Heart right ventricle (tissue), 16 donors: ENCODE measurements at places on chromosomes 3 and 15. TPM values are rescaled to one million over a fixed set of nuclear protein-coding genes. Genes with fewer than 3 reads are reported as not detected.

DNA sequence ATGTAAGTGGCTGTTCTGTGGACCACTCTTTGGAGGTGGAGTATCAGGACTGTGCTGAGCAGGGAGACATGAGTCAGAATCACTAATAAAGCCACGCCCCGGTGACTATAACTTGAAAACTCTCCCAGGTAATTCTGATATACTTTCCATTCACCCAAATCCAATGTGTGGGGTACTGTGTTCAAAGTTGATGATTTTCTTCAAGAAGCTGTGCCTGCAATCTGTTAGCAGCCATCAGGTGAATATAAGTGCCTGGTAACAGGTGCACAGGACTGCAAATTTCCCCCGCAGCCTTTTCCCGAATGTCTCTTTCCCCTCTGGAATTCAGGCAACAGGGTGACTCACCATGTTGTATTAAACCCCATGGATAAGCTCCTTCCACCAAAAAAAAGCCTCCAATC, 17.0 kb downstream of the MAGI1 start:
- H3K36me3 ChIP-seq = no peaks in the 10 kb centered on the region
- no peaks in the 10 kb centered on the region for H3K27me3 ChIP-seq
- peaks cover 54% of the 10 kb centered on the region for H3K4me1 ChIP-seq
- DNase-seq = no peak

DNA sequence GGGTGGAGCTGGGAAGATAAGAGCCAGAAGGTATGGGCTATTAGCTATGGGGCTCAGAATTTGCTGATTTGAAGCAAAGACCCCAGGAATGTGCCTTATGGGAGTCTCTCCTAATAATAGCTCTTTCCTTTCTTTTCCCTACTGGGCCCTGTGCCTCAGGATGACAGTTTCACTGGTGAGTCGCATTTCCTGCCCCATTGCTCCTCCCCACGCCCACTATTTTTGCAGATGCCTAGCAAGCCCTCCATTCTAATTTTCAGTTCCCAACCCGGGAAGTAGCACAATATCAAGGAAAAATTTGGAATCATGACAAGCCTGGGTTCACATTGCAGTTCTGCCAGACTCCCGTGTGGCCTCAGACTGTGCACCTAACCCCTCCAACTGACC, 583 bp downstream of the IL17RE start:
- H3K36me3 ChIP-seq = no peaks in the 10 kb centered on the region
- H3K4me1 ChIP-seq = peaks cover 16% of the 10 kb centered on the region
- peak overlapping the region; percentile 35 for H3K27ac ChIP-seq
- no peaks in the 10 kb centered on the region for H3K27me3 ChIP-seq

GRCh38 chr3:124777762-124778470, 47.7 kb downstream of the UMPS start:
- peak overlapping the region; percentile 93 for H3K27ac ChIP-seq
- H3K27me3 ChIP-seq = no peaks in the 10 kb centered on the region
- H3K4me1 ChIP-seq = peaks cover 34% of the 10 kb centered on the region
- no peaks in the 10 kb centered on the region for H3K36me3 ChIP-seq

GRCh38 chr15:80177156-80177555, 24.4 kb downstream of the FAH start:
- DNase-seq = no peak
- H3K4me3 ChIP-seq = no peak overlapping the region
- no peaks in the 10 kb centered on the region for H3K27me3 ChIP-seq
- H3K36me3 ChIP-seq = peaks cover 37% of the 10 kb centered on the region
- H3K4me1 ChIP-seq = no peaks in the 10 kb centered on the region
- no peak overlapping the region for H3K27ac ChIP-seq

GRCh38 chr3:144384241-144384979, 412.8 kb downstream of the DIPK2A start:
- no peaks in the 10 kb centered on the region for H3K36me3 ChIP-seq
- DNase-seq = no peak
- H3K27ac ChIP-seq = no peak overlapping the region
- H3K4me3 ChIP-seq = no peak overlapping the region

DNA sequence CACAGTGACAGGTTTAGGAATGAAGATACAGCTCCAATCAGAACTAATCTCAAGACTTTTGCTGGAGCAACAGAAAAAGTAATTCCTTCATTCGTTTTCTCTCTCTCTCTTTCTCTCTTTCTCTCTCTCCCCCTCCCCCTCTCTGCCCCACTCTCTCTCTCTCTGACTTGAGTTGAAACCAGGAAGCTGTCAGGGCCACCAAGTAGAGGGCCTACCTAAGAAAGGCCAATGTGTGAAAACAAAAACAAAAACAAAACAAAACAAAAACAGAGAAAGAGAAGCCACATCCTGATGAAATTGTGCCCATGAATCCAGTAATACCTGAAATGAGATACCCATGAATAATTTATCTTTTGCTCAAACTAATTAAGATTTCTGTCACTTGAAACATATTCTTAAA, 72.9 kb downstream of the ATP8B4 start:
- DNase-seq = no peak
- no peaks in the 10 kb centered on the region for H3K4me1 ChIP-seq
- H3K27ac ChIP-seq = no peak overlapping the region

DNA sequence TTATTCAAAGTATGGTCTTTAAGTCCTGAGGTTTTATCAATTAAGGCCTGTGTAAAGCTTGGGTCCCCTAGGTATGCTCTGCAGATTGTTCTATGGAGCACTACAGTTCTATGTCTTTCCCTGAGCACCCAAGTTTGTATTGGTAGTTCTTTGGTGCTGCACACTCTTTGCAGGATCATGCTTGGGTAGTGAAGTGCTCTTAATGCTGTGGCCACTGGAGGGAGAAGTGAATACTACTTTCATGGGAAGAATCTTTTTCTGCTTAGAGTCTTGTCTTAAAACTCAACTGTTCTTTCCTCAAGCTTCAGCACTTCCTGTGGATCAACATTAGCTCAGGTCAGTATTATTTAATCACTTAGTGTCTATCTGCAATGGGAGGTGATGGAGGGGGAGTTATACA, 93.6 kb upstream of the CFAP20DC start:
- H3K4me3 ChIP-seq = no peak overlapping the region
- no peaks in the 10 kb centered on the region for H3K36me3 ChIP-seq
- H3K27me3 ChIP-seq = no peaks in the 10 kb centered on the region

DNA sequence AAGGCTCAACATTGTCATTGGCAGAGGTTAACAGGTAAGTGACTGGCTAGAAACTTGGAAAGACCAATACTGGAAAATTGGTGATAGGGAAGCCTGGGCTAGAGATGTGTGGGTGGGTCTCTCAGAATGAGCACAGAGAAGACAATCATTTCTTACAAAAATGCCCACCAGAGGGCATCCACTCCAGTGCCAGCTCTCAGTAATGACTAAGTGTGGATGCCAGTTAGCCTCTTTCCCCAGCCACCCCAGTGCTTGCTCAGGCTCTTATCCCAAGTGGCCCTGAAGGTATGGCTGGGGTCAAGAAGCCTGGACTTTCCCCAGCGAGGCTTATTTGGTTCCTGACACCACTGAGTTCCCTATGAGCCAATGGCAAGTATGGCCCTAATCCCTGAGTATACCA, 115.9 kb upstream of the ST8SIA2 start:
- H3K4me3 ChIP-seq = no peak overlapping the region
- no peak for DNase-seq
- no peaks in the 10 kb centered on the region for H3K4me1 ChIP-seq
- no peaks in the 10 kb centered on the region for H3K36me3 ChIP-seq
- H3K27ac ChIP-seq = no peak overlapping the region
- H3K27me3 ChIP-seq = no peaks in the 10 kb centered on the region

- H3K4me1 ChIP-seq = peaks cover 58% of the 10 kb centered on the region
- peak overlapping the region; percentile 93 for H3K27ac ChIP-seq
- H3K4me3 ChIP-seq = peak overlapping the region; percentile 10
- H3K36me3 ChIP-seq = peaks cover 20% of the 10 kb centered on the region
- no peaks in the 10 kb centered on the region for H3K27me3 ChIP-seq
- peak; percentile 42 for DNase-seq
Measured at GRCh38 chr15:85578941-85579701, 198.7 kb downstream of the AKAP13 start.

GRCh38 chr15:62558640-62559380, 393.7 kb upstream of the C2CD4B start:
- H3K27ac ChIP-seq = peak overlapping the region; percentile 55
- peak; percentile 74 for DNase-seq
- H3K27me3 ChIP-seq = no peaks in the 10 kb centered on the region

- peaks cover 11% of the 10 kb centered on the region for H3K36me3 ChIP-seq
- no peak overlapping the region for H3K4me3 ChIP-seq
- H3K27me3 ChIP-seq = no peaks in the 10 kb centered on the region
- H3K27ac ChIP-seq = no peak overlapping the region
- peaks cover 3% of the 10 kb centered on the region for H3K4me1 ChIP-seq
- DNase-seq = no peak
Measured at GRCh38 chr15:72033285-72033684, 84.7 kb downstream of the MYO9A start.

DNA sequence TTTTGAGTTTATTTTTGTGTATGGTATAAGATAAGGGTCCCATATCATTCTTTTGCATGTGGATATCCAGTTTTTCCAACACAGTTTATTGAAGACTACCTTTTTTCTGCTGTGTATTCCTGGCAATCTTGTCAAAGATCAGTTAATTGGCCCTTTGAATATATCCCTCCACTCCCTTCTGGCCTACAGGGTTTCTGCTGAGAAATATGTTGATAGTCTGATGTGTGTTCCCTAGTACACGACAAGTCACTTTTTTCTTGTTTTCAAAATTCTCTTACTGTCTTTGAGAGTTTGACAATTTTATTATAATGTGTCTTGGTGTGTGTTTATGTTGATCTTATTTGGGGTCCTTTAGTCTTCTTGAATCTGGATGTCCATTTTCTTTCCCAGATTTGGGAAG, 129.2 kb downstream of the ISL2 start:
- no peak for DNase-seq
- no peaks in the 10 kb centered on the region for H3K27me3 ChIP-seq
- H3K36me3 ChIP-seq = peaks cover 25% of the 10 kb centered on the region
- no peak overlapping the region for H3K27ac ChIP-seq

- H3K27ac ChIP-seq = no peak overlapping the region
- no peaks in the 10 kb centered on the region for H3K27me3 ChIP-seq
- peaks cover 4% of the 10 kb centered on the region for H3K4me1 ChIP-seq
Measured at GRCh38 chr3:39275052-39275451, 4.8 kb downstream of the CX3CR1 start.

DNA sequence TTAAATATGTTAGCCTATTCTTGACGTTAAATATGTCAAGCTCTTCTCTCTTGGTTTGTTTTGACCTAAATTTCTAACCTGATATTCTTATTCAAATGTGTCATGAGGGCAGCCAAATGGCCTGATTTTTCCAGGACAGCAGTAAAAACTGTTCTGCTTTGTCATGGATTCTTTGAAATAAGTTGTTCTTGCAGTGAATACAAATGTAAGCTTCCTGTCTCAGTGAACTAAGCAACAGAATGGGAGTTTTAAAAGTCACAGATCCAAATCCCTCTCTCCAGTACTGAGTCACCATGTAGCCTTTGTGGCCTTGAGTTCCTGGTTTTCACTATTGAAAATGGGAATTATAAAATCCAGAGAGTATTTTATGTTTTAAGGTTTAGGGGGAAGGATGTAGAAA, 301.8 kb downstream of the NLGN1 start:
- no peak for DNase-seq
- H3K4me3 ChIP-seq = no peak overlapping the region
- no peak overlapping the region for H3K27ac ChIP-seq
- H3K36me3 ChIP-seq = no peaks in the 10 kb centered on the region
- H3K4me1 ChIP-seq = no peaks in the 10 kb centered on the region
- no peaks in the 10 kb centered on the region for H3K27me3 ChIP-seq

DNA sequence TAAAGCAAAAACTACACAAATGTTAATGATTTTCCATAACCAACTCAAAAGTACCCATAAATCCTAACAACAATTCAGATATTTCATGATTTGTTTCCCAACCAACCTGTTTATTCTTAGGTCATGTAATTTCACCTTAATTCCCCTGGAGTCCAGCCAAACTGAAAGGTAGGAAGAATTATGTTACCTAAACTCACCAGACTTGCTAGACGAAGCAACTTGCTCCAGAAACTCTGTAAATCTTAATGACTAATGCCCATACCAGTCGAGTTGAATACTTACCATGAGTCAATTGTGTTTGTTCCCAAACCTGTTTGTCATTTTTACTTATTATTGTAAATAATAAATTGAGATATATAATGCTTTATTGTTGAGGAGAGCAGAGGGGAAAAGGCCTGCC, 1030.0 kb downstream of the TBL1XR1 start:
- H3K4me3 ChIP-seq = no peak overlapping the region
- no peaks in the 10 kb centered on the region for H3K36me3 ChIP-seq
- no peak for DNase-seq
- H3K27ac ChIP-seq = no peak overlapping the region
- H3K27me3 ChIP-seq = no peaks in the 10 kb centered on the region
- H3K4me1 ChIP-seq = no peaks in the 10 kb centered on the region

GRCh38 chr15:50341616-50342136, 13.3 kb downstream of the GABPB1 start:
- DNase-seq = no peak
- no peaks in the 10 kb centered on the region for H3K4me1 ChIP-seq
- no peak overlapping the region for H3K4me3 ChIP-seq
- H3K36me3 ChIP-seq = no peaks in the 10 kb centered on the region
- no peak overlapping the region for H3K27ac ChIP-seq

DNA sequence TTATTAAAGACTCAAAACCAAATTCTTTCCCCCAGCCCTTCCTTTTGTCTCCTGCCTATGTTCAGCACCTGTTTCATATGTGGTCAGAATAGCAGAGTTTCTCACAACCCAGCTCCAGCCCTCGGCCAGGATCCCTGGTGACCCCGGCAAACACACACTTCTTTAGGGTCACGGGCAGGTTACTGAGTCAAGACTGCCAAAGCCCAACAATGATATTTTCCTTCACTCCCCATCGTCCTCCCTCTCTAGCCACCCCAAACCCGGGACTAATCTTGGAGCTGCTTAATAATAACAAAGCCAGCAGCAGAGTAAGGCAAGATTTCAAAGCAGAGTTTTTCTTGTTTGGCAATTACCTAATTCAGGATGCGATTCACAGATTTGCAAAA, 25.5 kb downstream of the RARB start:
- H3K36me3 ChIP-seq = no peaks in the 10 kb centered on the region
- no peak for DNase-seq
- peak overlapping the region; percentile 34 for H3K4me3 ChIP-seq
- no peaks in the 10 kb centered on the region for H3K27me3 ChIP-seq
- peak overlapping the region; percentile 72 for H3K27ac ChIP-seq
- peaks cover 51% of the 10 kb centered on the region for H3K4me1 ChIP-seq

GRCh38 chr15:78685159-78685921, 44.3 kb upstream of the CHRNB4 start:
- no peak overlapping the region for H3K4me3 ChIP-seq
- no peaks in the 10 kb centered on the region for H3K27me3 ChIP-seq
- H3K4me1 ChIP-seq = no peaks in the 10 kb centered on the region
- no peaks in the 10 kb centered on the region for H3K36me3 ChIP-seq
- no peak overlapping the region for H3K27ac ChIP-seq

RBSN gene
- 19.4 TPM for total RNA-seq

GOLGA6B gene
- not detected for total RNA-seq

FETUB gene
- total RNA-seq = not detected

LOXL1 gene
- 30.2 TPM for total RNA-seq

BSN gene
- total RNA-seq = 0.17 TPM

C3orf70 gene
- 1.8 TPM for total RNA-seq

CFAP44 gene
- total RNA-seq = 1.6 TPM

PROK2 gene
- not detected for total RNA-seq

DUOX1 gene
- total RNA-seq = 0.66 TPM
